ENCODE measurements at places on chromosomes 16 and 17.

- no peak for DNase-seq
Observed at GRCh38 chr16:14344292-14344691, 273.2 kb downstream of the MRTFB start.

DNA sequence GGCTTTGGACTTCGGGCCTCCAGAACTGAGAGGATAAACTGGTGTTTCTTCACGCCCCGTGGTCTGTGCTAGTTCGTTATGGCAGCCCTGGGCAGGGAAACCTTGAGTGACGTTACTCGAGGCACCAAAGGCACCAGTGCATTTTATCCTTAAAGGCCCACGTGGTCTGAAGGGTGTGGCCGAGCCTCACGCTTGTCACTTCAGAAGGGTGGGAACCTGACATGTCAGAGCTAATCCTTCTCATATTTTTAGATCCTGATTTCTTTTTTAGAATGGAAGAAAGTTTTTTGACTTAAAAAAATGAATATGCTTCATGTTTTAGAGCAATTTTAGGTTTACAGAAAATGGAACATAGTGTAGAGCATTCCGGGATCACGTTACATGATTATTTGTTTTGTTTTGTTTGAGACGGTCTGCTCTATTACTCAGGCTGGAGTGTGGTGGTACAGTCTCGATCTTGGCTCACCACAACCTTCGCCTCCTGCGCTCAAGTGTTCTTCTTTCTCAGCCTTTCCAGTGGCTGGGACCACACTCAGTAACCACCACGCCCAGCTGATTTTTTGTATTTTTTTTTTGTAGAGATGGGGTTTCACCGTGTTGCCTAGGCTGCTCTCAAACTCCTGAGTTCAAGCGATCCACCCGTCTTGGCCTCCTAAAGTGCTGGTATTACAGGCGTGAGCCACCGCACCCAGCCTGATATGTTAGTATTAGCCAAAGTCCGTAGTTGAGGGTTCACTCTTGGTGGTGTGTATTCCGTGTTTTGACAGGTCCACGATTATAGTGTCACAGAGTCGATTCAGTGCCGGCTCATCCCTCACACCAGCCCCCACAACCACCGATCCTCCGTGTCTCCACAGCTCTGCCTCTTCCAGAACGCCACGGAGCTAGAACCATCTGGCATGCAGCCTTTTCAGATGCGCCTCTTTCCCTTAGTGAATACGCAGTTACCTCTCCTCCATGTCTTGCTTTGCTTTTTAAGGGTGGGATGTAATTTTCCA, 47.9 kb downstream of the RAB11FIP3 start:
- no peak for DNase-seq

DNA sequence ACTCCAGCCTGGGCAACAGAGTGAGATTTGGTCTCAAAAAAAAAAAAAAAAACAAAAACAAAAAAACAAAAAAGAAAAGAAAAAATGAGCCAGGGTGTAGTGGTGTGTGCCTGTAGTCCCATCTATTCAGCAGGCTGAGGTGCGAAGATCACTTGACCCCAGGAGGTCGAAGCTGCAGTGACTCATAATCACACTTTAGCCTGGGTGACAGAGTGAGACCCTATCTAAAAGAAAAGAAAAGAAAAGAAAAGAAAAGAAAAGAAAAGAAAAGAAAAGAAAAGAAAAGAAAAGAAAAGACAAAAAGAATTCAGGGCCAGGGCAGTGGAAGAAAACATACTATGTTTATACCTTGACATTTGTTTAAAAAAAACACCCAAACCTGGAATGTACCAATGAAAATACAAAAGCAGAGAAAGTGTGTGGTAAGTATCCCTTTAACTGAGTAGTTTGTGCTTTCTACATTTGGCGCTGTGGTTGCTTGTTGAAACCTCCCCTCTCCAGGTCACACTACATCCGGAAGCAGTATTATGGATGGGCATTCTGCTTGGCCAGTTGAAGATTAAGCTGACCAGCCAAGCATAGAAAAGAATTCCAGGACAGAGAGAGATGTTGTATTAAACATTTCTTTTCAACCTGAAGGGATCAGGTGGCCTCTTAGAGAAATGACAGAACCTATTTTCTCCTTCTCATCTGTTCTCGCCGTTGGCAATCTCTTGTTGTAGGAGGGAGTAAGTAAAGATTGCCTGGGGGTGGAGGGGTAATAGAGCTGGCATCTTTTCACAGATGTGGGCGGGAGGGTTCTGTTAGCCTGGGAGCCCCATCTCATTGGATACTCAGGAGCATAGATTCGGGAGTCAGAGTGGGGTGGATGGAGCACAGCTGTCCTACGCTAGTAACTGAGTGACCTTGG, 12.1 kb upstream of the PRKCB start:
- no peak for DNase-seq

GRCh38 chr17:44575403-44575802, 18.1 kb downstream of the FZD2 start:
- no peak for DNase-seq

- no peak for DNase-seq
Observed at GRCh38 chr17:73533781-73534180, 110.5 kb downstream of the SDK2 start.

DNA sequence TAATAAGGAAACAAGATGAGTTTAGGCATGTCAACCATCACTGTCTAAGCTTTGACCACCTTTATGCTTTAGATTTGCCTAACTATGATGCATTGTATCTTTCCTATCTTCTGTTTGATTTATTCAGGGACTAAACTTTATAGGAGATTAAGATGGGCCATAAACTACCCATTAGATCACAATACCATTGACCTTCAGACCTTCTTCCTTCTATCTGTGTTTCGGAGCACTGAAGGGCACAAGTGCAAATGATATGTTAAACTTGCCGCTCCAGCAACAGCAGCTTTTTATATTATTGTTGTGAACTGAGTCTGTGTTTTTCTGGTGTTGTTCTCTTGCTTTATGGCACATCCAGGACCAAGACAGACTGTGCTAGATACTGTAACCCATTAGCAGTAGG, 16.6 kb upstream of the ALDH3A2 start:
- no peak for DNase-seq

GRCh38 chr17:74712301-74712700, 422 bp downstream of the CD300LF start:
- no peak for DNase-seq

- no peak for DNase-seq
Observed at GRCh38 chr16:49921791-49922456, 66.0 kb upstream of the ZNF423 start.

All from CD8-positive, alpha-beta memory T cell (primary cell).